ENCODE measurements at places on chromosomes 3 and 15.

DNA sequence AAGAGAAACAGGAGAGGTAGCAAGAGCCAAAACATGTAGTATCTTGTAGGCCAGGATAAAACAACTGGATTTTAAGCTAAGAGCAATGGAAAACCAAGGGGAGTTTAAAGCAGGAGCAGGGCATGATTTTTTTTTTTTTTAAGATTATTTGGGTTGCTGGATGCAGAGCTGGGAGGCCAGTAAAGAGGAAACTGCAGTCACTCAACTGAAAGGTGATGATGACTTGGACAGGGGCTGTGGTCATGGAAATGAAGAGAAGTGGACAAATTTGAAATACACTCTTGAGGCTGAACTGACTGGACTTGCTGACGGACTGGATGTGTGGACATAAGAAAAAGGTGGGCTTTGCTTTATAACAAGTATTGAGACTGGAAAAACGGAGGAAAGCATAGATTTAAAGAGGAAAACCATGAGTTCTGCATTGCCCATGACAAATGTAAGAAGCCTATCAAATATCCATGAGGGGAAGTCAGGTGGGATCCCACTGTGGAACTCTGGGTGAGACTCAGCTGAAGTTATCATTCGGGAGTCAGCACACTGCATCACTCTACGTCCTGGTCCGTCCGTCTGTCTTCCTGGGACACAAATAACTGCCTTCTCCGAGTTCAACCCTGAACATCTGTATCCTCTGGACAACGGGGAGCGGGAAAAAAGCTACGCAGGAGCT lies 688 bp downstream of the XPC start:
- DNase-seq: no peak

- DNase-seq: no peak
Observed at GRCh38 chr3:77141423-77141822, 101.5 kb downstream of the ROBO2 start.

DNA sequence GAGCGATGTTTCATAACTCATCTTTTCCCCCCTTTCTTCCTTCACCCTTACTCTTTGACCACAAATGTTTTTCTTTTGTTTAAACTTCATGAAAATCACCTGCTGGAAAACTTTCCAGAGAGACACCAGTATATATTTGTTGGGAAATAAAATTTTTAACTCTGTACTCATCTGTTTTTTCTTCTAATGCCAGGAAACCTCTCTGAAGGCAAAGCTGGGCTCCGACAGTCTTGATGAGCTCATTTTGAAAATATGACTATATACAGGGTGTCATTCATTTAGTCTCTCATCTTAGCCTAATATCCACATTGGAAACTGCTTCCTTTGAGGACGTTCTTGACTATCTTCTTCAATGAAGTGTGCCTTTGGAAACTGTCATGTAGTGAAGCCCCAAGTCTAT lies 339.6 kb upstream of the ROBO2 start:
- DNase-seq: no peak

GRCh38 chr3:5239602-5240001 lies 52.1 kb downstream of the EDEM1 start:
- DNase-seq: no peak

DNA sequence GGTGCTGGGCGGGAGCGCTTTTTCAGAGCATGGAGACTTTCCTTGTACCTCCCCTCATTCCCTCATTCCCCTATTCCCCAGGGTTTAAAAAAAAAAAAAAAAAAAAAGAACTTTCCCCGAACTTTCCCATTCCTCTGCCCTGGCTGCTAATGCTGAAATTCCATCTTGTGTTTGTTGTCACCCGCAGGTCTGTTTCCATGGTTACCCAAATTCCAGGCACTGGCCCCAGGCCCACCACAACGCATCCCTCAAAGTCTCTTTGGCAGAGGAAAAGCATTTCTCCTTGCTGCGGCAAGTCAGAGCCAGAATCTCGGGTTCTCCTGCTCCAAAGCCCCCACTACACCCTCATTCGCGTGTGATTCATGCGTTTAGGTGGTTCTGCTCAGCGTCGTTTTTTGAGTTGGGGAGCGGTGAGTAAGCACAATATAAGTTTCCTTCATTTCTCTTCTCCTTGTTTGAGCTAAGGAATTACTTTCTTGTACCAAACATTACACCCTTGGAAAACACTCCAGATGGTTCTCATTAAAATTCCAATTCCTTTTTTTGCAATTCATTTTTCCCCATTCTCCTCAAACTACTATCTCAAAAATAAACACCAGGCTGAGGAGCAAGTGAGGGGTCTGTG lies 21.6 kb downstream of the ANAPC13 start:
- no peak for DNase-seq
